ENCODE measurements at places on chromosomes 5 and 9.
A peak's percentile ranks its signal among the peaks of the same experiment; 100 is the strongest.

GRCh38 chr5:127867022-127867783, 164.0 kb downstream of the CCDC192 start:
- no peak for DNase-seq

DNA sequence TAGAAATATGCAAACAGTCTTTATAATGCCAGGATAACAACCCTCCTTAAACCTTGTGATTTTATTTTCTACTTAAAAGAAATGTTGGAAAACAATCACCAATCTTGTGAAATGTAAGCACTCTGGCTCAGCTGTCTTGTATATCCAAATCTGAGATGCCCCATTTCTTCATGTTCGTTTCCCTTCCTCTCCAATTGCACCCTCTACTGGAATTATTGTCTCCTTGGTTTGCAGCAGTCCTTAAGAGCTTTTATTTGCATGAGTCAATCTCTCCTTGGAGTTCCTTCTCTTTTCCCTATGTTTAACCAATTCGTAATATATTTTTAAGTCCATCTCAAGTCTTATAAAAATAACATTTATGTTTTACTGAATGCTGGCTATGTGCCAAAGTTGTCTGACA, 362.0 kb upstream of the CDH10 start:
- no peak for DNase-seq

DNA sequence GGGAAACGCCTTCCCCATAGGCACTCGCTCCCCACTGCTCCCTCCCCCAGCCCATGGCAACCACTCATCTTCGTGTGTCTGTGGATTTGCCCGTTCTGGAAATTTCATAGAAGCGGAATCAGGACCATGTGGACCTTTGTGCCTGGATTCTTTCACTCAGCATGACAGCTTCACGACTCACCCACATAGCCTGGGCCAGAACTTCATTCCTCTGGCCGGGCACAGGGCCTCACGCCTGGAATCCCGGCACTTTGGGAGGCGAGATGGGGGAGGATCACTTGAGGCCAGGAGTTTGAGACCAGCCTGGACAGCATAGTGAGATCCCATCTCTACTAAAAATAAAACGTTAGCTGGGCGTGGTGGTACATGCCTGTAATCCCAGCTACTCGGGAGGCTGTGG, 12.1 kb upstream of the DIPK1B start:
- no peak for DNase-seq

DNA sequence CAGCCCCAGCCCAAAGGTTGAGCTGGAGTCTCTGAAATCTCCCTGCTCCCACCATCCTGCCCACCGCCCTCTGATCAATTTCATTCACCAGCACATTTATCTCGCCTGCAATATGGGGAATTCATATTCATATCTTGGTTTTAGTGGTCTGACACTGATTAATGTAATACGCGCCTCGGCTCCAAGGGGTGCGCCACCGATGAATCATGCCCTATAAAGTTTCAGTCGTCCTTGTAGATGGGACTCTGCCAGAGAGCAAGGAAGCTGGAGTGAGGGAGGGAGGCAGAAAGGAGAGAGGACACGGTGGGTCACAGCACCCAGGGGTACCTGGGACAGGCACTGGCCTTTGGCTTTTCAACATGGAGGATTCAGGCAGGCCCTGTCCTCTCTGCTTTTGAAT, 8.9 kb downstream of the IRX1 start:
- DNase-seq = no peak

DNA sequence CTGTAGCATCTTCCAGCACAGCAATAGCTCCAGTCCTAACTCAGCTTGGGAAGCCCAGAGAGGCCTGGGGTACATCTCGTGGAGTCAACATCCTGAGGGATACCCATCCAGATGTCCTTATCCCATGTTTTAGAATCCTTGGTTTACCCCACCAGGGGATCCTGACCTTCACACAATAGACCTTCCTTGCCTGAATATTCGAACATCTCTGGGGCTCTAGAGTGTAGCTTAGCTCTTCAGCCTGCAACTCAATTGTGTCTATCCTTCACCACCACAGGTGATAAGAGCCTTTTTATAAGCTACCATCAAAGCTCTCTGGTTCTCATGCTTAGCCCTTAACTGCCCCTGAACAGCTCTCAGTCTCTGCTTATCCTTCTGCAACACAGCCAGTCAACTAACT, 7.5 kb upstream of the RALGPS1 start:
- DNase-seq = no peak

- no peak for DNase-seq
Observed at GRCh38 chr9:109751253-109751652, 28.7 kb upstream of the PALM2AKAP2 start.

DNA sequence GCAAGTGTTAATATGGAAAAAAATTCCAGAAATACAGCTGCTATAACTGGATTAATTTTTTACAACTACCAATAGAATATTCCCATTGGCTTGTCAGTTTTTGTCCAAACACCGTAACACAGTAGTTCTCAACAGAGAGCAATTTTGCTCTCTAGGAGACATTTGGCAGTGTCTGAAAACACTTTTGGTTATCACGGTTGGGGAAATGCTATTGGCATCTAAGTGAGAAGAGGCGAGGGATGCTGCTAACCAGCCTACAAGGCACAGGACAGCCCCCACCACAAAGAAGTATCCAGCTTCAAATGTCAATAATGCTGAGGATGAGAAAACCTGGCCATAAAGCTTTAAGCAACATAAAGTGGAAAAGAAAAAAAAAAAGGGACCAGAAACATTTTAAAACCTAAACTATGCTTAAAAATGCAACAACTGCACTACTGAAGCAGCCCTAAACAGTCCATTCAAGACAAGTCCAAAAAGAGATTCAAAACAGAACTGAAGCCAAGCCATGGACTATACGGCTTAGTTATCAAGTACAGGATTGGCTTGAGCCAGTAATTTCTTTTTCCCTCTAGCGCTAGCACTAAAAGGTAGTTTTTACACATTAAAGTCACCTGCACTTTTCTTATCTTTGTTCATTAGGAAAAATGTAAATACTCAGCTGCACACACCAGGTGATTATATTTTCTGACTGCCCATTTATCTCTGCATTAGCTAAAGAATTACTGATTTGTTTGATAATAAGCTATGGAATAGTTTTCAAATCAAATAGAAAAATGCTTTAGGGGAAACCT, 83.9 kb downstream of the NR3C1 start:
- DNase-seq = no peak

GRCh38 chr9:16825971-16826625, 44.4 kb downstream of the BNC2 start:
- DNase-seq = no peak

DNA sequence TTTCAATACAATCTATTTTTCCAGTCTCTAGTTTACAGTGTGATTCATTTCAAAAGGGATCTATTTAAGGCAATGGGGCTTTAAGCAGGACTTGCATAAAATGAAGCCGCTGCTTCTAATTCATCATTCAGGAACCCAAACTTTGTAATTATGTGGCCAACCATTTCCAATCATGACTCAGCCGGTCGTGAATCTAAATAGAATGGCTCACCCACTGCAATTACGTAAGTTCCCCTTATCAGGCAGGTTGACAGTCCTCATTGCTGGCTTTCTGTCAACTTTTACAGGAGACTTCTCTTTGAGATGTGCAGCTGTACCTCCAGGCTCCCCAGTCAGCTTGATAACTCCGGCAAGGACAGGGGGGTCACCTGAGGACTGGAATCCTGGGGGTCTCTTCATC, 152.8 kb upstream of the DAP start:
- no peak for DNase-seq

DNA sequence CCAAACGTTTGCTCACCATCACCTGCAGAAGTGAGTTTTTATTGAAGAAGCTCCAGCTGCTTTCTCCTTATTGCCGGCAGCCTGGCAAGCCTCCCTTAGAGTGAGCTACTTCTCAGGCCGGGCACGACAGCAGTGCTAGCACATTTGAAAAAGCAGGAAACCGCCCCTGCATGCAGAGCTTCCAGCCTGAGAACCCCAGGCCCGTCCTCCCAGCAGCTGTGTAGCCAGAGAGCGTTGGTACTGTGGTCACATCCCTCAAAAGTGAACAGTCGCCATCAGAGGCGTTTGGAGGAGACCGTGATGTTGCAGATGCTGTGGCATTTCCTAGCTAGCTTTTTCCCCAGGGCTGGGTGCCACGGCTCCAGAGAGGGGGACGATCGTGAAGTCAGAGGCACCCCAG, 23.5 kb downstream of the SLC25A25 start:
- no peak for DNase-seq

DNA sequence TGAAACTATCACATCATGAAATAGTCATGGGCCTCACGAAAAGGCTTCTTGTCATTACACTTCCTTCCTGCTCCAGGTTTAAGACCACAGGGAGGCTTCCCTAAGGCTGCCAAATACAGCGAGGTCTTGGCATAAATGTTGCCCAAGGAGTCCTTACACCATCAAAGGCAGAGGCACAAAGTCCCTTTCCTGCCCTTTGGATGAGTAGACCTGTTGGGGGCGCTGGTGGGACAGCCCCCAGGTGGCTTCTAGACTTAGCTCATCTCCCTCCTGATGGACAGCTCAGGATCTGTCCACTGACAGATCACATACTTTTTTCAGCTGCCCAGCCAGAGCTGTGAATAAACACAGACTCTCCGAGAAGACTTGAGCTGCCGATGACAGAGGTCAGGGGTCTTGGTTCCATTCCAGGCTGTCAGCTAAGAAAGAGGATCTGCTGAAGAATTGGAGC, 15.5 kb upstream of the MEGF9 start:
- peak; percentile 57 for DNase-seq

DNA sequence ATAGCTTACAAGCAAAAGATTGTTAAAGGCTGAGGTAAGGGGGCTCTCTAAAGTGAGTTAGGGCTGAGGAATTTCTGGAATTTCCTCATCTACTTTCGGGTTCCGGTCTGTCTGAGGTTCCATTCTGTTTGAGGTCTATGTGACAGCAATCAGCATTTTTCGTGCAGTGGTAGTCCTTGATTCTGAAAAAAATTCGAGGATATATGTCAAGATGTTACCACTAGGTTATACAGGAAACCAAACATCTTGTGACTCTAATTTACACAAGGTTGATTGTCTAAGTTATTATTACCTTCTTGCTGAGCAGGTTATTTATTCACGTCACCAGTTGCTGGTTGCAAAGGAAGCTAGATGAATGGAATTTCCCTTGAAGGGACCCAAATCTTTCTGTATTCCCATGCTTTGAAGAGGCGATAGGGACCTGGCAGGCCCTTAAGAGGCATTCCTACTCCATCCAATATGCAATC, 35.2 kb downstream of the RLN2 start:
- DNase-seq = no peak

GRCh38 chr5:74085782-74086181, 459.8 kb downstream of the ARHGEF28 start:
- no peak for DNase-seq

DNA sequence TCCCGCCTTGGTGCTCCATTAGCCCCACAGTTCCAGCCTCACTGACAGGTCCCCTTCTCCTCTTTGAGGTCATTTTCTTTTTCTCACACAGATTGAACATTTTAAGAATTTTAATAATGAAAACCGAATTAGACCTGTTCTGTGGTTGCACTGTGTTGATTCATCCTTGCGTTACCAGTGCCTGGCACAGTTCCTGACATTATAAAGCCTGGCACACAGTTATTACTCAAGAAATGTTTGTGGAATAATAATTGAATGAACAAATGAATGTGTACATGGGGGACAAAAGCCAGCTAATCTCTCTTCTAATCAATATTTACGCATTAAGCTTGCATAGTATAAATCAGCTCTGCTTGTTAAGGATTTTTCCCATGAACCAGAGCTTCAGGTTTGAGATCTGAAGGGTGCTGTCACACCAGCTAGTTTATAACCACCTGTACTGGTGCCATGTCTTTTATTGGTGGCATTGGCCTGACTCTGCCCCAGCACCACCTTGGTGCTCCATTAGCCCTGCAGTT, 80.0 kb downstream of the SV2C start:
- DNase-seq = no peak

- DNase-seq = no peak
Observed at GRCh38 chr9:34211395-34211794, 32.6 kb downstream of the UBAP1 start.

GRCh38 chr5:53219174-53219573, 109.6 kb upstream of the MOCS2 start:
- DNase-seq = no peak
